ENCODE measurements at places on chromosomes 7 and 10.

DNA sequence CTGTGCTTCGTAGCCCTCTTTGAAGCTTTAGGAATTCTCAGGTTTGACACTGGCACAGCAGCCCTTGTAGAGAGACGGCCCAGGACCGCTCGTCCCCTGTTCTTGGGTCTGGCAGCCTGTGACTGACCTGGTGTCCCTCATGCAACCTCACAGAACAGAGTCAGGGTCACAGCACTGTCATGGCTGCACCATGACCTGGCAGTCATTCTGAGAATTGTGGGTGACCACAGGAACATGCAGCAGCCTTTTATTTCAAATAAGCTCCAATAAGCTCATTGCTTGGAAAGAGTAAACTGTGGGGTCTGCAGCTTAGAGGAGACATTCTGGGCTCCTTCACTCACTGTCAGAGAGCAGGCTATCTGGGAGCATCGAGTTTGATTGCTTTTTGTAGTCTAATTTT lies 42.5 kb downstream of the MYO1G start:
- no peak for DNase-seq

DNA sequence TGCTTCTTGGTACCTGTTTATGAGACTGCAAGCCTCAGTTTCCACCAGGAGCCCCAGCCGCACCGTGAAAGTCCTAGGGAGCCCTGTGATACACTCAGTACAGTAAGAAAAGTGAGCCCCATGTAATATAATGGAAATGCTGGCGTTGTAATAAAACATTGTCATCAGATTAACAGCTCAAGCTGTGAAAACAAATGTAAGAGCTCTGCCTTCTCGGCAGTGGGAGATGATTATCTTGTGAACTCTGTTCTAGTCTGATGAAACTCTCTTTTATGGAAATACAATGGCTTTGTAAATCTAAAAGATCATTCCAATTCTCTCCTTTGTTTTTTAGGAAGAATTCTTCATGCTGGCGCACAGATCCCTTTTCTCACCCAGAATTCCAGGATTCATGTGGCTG lies 299.9 kb downstream of the ABCA13 start:
- DNase-seq: no peak

DNA sequence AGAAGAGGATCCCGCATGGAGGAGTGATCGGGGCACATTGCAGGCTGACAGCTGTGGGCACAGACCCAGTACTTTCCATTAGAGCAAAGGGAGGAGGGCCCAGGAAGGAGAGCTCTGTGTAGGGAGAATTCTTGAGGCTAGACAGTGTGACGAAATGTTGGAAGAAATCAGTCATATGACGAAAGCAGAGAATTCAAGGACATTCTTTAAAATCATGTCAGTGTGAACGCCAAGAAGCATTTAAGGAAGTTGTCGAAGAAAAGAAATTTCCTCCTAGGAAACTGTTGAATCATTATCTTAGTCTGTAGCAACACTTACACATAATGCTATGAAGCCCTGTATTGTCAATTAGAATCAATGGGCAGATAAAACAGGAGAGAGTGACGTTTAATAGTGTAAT lies 191.3 kb upstream of the ADARB2 start:
- no peak for DNase-seq

GRCh38 chr10:1037098-1037497 lies 11.4 kb upstream of the IDI2 start:
- no peak for DNase-seq

DNA sequence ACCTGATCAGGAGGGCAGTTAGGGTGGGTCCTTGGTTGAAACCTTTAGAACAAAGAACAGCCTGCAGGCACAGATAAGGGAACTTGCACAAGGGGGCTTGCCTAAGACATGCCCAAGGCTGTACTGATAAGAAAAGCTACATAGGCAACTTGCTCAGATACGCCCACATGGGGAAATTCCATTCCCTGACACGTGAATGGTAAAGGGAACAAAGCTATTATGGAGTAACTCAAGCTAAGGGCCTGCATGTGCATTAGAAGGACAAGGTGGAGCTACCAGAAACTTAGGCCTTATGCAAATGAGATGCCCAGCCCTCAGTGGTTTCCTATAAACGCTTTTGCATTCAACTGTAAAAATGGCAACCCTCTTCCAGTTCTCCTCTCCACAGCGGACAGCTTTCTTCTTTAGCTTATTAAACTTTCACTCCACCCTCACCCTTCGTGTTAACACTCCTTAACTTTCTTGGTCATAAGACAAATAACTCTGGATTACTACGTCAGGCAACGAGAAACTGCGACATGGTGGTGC lies 1192.1 kb upstream of the CELF2 start:
- DNase-seq: no peak

Data from activated naive CD4-positive, alpha-beta T cell treated with anti-CD3 and anti-CD28 coated beads, Interleukin-2, amount 50 U/mL, for 16 hours (primary cell).